ENCODE measurements at places on chromosomes 7 and 10.
A peak's percentile ranks its signal among the peaks of the same experiment; 100 is the strongest.

GRCh38 chr7:30548845-30549244 is 44.2 kb upstream of the GGCT start:
- peak; percentile 40 for DNase-seq

DNA sequence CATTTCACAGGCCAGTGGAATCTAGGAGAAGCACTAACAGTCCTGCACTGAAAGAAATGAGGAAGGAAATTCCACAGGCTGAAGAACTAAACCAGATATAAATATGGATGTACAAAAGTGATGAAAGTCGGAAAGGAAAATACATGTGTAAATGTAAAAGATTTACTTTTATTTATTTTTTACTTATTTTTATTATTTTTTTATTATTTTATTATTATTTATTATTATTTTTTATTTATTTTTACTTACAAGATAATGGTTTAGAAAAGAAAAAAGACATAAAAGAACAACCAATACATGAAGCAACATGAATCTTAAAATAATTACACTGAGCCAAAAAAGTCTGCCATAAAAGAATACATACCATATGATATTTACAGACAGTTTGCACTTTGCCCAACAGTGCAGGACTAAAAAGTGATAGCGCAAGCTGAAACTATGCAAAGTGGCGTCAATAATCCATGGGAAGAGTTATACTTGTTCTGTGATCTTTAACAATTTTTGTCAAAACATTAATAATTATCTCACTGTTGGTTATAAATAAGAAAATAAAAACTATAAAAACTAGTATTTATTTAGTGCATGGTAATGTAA is 317.8 kb upstream of the MKI67 start:
- DNase-seq = no peak

DNA sequence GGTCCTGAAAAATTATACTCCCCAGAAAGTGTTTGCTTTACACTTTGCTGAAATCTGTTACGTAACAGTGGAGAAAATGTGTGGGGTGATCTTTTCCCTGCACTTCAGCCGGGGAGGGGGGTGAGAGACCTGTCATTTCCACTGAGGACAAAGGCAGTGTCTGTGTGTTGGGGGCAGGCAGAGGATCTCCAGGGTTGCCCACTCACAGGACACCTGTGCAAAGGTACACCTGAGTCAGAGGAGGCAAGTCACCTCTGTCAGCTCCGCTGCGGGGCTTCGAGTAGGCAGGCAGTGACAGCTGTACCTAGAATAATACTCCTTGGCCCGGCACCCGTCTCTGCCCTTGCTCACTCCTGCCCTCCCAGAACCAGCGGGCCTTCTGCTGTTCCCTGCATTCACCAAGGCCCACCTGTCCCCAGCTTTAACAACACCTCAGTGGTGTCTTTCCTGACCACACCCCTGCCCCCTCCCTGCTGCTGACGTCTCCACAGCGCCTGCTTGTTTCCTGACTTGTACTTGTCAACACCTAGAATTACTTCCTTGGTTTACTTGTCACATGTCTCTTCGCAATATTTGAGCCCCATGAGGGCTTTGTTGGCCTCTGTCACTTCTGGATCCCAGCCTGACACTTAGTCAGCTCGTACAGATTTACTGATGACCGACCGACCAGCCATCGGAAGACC is 159.2 kb downstream of the NEURL1 start:
- DNase-seq = no peak

DNA sequence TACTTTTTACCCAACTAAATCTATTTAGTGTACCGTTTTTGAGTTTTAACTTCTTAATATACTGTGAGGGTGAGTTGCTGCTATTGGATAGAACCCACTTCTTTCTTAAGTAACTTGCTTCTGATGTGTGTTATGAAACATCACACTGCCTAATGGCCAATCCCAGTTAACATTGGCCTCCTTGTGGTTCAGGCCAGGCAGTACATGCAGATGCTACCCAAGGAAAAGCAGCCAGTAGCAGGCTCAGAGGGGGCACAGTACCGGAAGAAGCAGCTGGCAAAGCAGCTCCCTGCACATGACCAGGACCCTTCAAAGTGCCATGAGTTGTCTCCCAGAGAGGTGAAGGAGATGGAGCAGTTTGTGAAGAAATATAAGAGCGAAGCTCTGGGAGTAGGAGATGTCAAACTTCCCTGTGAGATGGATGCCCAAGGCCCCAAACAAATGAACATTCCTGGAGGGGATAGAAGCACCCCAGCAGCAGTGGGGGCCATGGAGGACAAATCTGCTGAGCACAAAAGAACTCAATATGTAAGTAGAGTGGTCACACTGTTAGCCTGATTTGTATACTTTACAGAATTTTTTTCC is 39.7 kb downstream of the TES start:
- no peak for DNase-seq

DNA sequence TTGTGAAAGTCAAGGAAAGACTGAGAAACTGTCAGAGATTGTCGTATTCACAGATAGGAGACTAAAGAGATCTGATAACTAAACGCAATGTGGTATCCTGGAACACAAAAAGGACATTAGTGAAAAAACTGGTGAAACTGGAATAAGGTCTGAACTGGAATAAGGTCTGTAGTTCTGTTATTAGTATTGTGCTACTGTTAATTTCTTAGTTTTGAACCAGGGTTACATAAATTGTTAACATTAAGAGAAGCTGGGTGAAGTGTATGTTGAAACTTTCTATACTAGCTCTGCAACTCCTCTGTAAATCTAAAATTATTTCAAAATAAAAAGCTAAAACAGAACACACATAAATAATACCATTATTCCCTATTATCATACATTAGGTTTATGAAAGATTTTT is 3.4 kb upstream of the NT5C2 start:
- no peak for DNase-seq

DNA sequence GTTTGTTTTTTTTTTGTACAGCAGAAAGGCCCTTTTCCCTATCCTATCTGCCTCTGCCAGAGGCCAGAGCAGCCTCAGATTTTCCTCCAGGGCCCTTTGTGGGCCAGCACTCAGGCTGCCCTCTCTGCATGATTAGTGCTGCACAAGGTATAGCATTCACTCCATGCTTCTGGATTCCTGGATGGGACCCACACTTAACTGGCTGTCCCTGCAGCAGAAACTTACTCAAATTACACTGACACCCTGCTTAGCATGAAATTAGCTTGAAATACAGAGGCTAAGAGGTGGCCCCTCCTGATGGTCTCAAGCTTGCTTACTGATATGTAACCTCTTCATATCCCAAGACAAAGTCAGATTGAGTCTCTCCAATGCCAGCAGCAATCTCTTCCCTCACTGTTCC is 239.3 kb downstream of the SORCS1 start:
- DNase-seq = no peak

DNA sequence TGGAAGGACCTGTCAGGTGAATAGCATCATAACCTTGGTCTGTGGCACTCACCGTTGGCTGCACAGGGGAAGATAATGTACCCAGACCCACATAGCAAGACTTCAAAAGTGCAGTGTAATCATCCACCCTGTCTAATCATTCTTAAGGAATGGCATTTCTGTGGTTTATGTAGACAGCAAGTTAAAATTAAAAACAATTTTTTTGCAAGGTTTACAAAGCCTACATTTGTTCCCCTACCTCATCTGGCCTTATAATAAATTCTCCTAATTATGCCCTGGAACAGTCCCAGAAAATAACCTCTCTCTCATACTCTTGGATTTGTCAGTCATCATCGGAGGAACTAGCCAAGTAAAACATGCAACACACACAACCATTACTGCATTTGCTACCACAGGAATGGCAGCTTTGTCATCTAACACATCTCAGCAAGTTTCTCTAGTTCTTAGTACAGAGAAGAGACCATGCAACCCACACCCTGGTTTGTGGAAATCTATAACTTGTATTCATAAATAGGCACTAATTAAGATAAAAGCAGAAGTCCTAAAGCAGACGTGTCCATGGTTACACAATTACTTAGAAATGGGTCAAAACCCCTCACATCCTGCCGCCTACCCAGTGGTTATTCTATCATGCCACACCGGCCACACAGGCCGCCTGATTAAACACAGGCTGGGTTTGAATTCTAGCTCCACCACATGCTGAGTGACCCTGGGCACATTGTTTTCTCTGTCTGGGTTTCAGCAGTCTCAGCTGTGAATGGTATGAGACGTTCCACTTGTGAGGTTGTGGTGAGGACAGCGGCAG is 19.1 kb downstream of the ABLIM1 start:
- peak; percentile 34 for DNase-seq

DNA sequence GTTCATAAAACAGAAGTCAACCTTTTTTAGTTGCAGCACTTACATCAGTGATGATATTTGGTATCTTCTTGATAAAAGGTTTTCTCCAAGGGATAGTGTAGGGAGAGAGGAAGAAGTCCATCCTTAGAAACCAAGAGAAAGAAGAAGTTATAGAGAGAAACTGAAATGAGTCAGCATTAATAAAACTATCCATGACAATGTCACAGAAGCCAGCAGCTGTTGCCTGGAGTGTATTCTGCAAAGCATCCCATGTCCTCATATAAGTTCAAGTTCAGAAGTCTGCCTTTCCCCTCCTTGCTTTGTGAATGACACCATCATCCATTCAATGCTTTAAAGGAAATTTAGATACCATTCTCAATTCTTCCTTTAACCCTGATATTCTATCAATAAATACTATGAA is 14.4 kb upstream of the COL1A2 start:
- DNase-seq = no peak

DNA sequence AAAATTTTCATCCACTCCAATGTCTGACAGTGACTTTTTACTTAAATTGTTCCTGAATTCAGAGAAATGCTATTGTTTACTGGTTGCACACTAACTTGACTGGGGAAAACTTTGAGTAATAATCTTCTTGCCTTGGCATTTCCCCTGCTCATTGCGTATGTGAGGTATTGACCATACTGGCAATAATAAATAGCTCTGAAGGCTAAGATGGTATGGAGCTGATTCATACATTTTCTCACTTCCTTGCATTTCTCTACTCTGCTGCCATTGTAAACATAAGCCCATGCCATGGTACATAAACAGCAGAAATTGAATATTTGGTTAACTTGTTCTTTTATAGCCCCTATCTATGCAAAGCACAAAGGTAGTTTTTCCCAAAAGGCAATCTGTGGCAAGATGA is 290.0 kb downstream of the RNLS start:
- DNase-seq = no peak

DNA sequence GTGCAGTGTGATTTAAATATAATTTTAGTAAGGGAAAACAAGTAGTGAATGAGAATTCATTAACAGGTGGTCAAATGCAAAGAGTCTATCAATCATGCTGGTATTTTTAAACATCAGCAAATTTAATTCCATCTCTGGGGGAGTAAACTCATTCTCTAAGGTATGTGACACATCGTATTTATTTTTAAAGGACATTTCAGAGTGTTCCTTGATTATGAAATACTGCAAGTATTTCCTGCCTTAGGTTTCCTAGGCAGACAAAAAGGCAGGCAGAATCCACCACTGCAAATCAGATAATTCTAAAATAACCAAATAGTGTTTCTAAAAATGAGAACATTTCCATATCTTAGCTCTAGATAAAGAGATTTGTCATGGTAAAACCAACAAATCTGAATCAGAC is 193.8 kb downstream of the LRRTM3 start:
- DNase-seq = no peak

- DNase-seq = no peak
Observed at GRCh38 chr10:51204066-51204465, 129.8 kb downstream of the PRKG1 start.

DNA sequence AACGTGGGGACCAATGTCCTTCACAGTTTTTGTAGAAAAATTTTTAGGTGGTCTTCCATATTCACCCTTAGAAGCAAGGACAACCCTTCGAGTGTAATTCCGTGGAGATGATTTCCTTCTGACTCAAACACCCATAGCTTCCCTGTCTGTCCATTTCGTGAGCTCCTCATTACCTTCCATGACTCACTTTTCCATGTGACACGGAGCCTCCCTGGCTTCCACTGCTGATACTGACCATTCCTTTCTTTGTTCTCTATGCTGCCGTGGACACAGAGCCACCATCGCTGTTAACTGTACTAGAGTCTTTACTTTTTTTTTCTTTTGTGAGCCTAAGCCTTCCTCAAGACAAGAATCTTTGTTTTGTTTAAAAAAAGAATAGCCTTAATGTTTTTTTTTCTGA is 12.5 kb upstream of the ARMS2 start:
- DNase-seq = no peak

DNA sequence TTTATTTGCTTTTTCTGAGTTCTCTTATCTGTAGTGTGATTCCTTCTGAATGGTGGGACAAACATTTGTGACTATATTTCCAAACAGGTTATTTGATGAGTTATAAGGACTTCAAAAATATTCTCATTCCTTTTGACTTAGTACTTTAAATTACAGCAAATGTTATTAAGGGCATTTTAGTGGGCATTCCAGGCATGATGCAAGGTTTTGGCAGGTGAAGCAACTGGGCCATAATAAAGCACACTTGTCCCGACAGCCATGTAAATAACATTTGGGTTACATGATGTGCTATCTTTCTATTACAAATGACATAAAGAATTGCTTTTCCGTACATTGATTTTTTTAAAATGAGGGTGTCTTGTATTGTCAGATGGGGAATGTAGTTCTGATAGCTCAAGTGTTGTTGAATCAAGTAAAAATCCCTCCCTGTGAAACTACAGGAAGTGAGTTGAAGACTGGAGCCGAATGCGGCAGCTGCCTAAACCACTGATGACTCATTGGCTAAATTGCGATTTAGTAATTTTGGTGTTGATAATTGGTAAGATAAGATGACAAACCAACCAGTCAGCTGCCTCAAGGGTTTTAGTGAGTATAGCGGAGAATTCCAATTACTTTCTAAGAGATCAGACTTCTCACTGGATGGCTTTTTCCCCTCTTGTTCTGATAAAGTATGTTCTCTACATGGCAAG is 231.3 kb upstream of the NPY start:
- no peak for DNase-seq

GRCh38 chr10:131636841-131637724 is 263.7 kb upstream of the PPP2R2D start:
- no peak for DNase-seq

DNA sequence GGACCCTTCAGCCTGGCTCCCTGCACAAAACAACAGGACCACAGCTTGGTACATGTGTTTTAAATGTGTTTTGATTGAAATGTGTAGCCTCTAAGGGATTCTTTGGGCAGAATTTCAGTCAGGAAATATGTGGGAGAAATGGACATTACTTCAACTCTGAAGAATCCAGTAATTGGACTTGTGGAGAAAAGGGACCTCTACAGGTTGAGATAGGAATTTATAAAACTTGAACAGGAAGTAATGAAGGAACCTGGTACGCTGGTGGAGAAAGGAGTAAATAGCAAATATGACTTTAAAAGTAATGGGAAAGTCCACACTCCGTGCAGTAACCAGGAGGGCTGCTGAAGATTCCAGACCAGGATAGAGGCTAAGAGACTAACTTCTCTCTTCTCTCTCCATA is 220.5 kb downstream of the LHFPL3 start:
- no peak for DNase-seq

DNA sequence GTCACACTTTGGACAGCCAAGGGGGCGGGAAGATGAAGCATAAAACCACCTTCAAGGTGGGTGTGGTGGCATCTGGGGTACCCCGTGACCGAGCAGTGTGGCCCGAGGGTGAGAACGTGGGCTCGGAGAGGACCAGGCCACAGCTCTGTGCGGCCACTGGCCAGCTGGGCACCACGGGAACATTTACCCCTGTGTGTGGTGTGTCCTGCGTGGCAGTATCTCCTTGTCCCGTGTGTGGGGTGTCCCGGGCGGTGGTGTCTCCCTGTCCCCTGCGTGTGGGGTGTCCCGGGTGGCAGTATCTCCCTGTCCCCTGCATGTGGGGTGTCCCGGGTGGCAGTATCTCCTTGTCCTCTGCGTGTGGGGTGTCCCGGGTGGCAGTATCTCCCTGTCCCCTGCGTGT is 570.3 kb downstream of the DNAJB6 start:
- no peak for DNase-seq

- DNase-seq = peak; percentile 16
Observed at GRCh38 chr7:48250441-48250951, 79.2 kb downstream of the ABCA13 start.

- DNase-seq = no peak
Observed at GRCh38 chr7:147911201-147911601, 679.4 kb upstream of the C7orf33 start.

All from brain pericyte (primary cell).